NCI-H82 (cell line): ENCODE measurements at places on chromosomes 6 and 20.
A peak's percentile ranks its signal among the peaks of the same experiment; 100 is the strongest.

GRCh38 chr20:36826554-36827244 lies 49.2 kb upstream of the TLDC2 start:
- no peak for DNase-seq

DNA sequence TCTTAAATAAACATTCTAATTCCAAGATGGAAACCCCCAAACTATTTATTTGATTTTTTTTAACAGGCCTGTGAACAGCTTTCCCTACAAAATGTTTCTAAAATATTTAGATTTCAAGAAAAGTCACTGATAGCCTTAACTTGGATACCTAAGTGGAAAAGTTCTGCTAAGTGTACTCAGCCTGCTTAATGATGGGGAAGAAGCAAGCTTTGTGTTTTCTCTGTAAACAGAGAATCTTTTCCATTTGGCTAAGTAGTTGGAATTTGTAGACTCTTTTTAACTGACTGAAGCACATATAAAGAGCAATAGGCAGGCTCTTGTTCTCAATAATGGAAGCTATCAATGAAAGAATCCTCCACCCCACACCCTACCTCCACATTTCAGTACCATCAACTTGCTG lies 108.2 kb downstream of the KIF6 start:
- no peak for DNase-seq

- DNase-seq = no peak
Observed at GRCh38 chr6:147166992-147167391, 37.2 kb upstream of the STXBP5 start.

GRCh38 chr6:133187114-133187513 lies 54.0 kb upstream of the EYA4 start:
- DNase-seq = no peak

- no peak for DNase-seq
Observed at GRCh38 chr20:58547623-58548475, 32.6 kb upstream of the APCDD1L start.

GRCh38 chr6:143961886-143962878 lies 45.9 kb downstream of the PLAGL1 start:
- peak; percentile 87 for DNase-seq

DNA sequence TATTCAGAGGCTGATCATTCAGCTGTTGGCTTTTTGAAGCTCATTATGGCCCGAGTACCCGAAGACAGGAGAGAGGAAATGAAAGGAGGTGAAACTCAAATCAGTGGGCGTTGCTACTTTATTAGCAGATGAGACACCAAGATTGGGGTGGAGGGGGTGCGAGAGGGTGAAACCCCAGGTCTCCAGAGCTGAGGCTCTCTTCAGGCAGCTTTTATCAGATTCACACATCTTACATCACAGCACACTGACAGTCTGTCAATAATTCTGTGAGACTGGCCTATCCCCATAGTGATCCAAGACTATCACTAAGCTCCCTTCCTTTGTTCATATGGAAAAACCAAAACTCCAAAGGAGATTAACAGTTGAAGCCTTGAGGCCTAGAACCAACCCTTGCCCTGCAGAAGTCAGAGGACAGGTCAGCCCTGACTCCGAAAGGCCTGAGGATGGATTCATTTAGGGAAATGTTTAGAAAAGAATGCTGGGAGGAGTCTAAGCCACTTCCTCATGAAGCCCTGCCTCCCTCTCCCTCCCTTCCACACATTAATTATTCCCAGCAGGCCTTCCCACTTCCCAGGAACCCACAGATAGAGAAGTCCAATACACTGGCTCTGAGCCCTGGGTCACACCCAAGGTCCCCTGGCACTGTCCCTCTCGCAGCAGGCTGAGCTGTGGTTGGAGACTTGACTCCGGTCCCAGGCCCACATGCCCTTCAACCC lies 23.2 kb downstream of the TRERF1 start:
- DNase-seq = no peak

DNA sequence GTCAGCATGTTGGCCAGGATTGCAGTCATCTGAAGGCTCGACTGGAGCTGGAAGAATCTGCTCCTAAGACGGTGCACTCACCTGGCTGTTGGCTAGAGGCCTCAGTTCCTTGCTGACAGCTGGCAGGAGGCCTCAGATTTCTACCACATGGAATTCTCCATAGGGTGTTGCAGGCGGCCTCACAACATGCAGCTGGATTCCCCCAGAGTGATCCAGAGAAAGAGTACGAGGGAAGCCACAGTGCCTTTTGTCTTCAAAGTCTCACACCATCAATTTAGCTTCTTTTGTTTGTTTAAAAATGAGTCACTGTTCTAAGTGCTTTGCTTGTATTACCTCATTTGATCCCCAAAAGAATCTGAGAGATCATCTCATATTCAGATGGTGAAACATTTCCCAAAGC lies 65.5 kb upstream of the FYN start:
- DNase-seq = no peak

GRCh38 chr20:19406381-19406780 lies 193.9 kb downstream of the SLC24A3 start:
- DNase-seq = no peak

GRCh38 chr20:33810259-33810658 lies 889 bp upstream of the CHMP4B start:
- DNase-seq = no peak

DNA sequence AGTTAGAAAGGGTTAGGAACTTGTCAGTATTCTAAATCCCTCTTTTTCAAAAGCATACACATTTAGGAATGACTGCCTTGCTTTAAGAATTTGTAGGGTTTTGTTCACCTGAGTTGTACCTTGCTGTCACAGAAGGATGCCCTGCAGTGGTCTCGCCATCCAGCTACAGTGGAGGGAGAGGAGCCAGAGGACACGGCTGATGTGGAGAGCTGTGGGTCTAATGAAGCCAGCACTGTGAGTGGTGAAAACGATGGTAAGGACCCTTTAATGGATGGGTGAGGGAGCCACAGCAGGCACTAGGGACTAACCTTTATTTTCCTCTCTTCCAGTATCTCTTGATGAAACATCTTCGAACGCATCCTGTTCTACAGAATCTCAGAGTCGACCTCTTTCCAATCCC lies 69.9 kb downstream of the ASXL1 start:
- no peak for DNase-seq

DNA sequence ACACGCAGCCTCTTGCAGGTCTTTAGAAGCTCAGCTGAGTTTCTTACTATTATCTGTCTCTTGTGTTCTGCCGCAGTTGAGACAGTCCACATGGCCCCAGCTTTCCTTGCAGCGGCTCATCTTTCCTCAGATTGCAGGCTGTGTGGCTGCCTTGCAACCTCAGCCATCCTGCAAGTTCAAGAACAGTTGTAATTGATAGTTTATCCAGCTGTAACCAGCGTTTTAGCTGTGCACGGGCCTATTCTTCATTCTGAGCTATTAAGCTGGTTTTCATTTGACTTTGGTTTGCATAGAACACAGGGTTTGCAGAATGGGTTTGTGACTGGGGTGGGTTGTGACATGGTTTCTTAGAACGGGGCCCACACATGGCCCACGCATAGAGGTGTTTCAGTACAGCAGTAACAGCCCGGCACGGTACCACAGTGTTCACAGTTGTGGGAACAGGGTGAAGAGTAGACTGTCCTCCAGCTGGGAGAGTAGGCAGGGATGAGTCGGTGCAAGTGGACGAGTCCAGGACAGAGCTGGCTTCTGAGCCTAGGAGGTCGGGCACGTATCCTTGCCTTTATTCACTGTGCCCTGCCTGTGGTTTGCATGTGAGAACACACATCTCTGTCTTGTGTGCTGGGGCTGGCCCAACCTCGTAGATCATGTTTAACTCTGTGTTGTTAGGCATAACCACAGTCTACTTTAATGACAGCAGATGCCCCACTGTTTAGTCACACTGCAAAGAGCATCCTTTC lies 89.2 kb downstream of the RPP40 start:
- DNase-seq = no peak

GRCh38 chr20:50429412-50429811 lies 80.8 kb upstream of the PTPN1 start:
- no peak for DNase-seq

GRCh38 chr6:159555082-159555875 lies 137.8 kb downstream of the SOD2 start:
- no peak for DNase-seq

- no peak for DNase-seq
Observed at GRCh38 chr6:161198783-161199460, 74.9 kb downstream of the AGPAT4 start.

- DNase-seq = peak; percentile 21
Observed at GRCh38 chr6:161578478-161578877, 304.6 kb upstream of the AGPAT4 start.

GRCh38 chr6:108558372-108559096 lies 2.2 kb upstream of the FOXO3 start:
- peak; percentile 99 for DNase-seq

GRCh38 chr6:93454533-93454932 lies 35.2 kb upstream of the EPHA7 start:
- DNase-seq = no peak

GRCh38 chr6:50848989-50849795 lies 30.5 kb downstream of the TFAP2B start:
- DNase-seq = peak; percentile 17

GRCh38 chr6:39669207-39669972 lies 55.8 kb downstream of the KIF6 start:
- DNase-seq = no peak

GRCh38 chr6:107941627-107942026 lies 16.4 kb downstream of the SEC63 start:
- peak; percentile 32 for DNase-seq

GRCh38 chr6:47520282-47520681 lies 42.7 kb downstream of the CD2AP start:
- peak; percentile 57 for DNase-seq

DNA sequence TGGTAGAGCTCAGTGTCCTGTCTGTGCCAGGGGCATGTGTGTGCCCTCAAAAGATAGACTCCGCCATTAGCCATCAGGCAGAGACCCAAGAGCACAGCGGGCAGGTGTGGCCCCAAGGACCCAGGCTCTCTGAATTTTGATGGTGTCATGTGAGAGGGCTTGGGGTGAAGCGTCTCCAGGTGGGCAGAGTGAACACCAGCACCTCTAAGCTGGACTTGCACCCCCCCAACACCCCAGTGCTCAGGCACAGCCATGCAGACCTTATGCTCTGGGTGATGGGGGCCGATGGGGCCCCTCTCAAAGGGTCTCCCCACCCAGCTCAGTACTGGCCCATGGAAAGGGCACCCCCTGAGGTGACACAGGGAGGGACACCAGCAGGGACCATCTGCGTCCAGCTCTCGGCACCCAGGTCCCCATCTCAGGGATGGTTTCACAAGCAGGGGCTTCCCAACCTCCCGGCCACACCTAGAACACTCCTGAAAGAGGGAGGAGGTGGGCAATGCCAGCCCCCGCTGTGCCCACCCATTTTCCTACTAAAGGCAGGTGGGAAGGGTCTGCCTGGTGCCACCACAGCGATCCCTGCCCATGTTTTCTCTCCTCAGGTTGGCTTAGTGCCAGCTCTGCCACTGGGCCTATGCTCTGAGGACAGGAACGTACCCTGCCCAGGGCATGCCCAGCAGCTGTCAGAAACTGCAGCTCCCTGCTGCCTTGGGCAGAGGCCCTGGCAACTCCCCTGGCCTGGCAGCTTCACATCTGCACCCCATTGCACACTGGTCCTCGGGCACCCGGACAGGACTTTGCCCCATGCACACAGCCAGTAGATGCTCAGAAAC lies 3.5 kb downstream of the CST7 start:
- DNase-seq = no peak

GRCh38 chr6:12363651-12364381 lies 73.7 kb downstream of the EDN1 start:
- DNase-seq = no peak

- DNase-seq = no peak
Observed at GRCh38 chr6:25882051-25882496, 8.0 kb upstream of the SLC17A3 start.

DNA sequence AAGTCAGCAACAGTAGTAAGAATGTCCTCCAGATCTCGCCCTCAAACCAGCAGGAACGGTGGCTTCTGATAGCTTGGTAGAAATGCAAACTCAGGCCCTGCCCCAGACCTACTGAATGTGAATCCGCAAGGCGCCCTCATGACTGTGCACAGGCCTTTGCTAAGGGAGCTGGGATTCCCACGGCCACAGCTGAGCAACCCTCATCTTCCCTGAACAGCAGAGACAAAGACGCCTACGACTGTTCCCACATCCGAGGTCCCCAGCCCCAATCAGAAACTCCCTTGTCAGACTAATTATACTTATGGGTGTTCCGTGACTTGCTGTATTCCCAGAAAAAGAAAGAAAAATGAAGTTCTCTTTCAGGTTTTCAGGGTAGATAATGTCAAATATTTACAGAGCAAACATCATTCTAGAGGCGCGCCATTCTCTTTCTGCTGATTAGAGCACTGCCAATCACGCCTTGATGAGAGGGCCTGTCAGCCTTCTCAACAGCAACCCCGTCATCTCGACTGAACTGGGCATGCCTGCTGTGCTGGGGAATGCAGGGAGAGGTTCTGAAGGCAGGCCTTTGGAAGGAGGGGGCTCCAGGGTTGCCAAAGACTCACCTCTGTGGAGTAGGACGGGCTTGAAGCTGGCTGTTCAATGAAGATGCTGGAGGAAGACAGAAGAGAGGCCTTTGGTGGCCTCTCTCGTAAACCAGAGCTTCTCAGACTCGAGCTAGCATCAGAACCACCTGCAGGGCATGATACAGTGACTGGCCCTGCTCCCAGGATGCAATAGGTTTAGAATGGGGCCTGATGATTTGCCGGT lies 79.9 kb downstream of the ZNF217 start:
- DNase-seq = no peak

DNA sequence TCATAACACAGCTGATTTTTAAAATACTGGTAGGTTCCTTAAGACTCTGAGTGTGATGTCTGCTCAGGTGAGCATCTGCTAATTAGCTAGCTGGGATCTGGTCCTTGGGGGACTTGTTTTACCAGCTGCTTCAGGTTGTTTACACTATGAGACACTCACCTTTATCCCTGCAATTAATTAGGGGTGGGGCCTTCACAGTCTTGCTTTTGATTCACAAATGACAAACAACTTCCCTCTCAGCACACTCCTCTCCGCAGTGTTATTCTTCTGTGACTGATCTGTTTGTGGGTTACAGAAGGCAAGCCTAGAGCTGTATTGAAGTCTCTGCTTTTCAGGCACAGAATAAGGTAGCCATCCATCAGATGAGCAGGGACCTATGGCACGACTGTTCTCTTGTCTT lies 62.0 kb upstream of the CD83 start:
- DNase-seq = peak; percentile 11

GRCh38 chr20:36579996-36580545 lies 6.7 kb downstream of the TGIF2 start:
- no peak for DNase-seq

- DNase-seq = peak; percentile 74
Observed at GRCh38 chr6:53986165-53986720, 125.0 kb upstream of the MLIP start.

- no peak for DNase-seq
Observed at GRCh38 chr6:132693478-132693877, 20.4 kb downstream of the VNN1 start.

DNA sequence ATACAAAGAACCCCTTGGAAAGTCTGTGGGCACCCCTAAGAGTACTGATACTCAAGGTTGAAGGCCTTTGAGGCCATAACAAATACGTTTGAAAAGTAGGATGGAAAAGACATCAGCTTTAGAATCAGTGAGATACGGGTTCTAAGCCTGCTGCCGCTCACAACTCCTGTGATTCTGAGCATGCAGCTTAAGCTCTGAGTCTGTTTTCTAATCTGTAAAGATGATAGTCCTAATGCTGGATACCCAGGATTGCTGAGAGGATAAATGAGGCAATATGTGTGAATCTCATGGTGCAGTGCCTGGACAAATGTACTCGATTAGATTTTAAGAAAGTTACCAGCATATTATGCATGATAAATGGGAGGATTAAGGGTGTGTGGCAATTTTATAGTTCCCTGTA lies 321.0 kb upstream of the HSF2 start:
- DNase-seq = peak; percentile 20
